ENCODE measurements at places on chromosomes 2 and 18.

- DNase-seq, result no peak
Observed at GRCh38 chr18:65587491-65587890, 163.3 kb upstream of the CDH7 start.

DNA sequence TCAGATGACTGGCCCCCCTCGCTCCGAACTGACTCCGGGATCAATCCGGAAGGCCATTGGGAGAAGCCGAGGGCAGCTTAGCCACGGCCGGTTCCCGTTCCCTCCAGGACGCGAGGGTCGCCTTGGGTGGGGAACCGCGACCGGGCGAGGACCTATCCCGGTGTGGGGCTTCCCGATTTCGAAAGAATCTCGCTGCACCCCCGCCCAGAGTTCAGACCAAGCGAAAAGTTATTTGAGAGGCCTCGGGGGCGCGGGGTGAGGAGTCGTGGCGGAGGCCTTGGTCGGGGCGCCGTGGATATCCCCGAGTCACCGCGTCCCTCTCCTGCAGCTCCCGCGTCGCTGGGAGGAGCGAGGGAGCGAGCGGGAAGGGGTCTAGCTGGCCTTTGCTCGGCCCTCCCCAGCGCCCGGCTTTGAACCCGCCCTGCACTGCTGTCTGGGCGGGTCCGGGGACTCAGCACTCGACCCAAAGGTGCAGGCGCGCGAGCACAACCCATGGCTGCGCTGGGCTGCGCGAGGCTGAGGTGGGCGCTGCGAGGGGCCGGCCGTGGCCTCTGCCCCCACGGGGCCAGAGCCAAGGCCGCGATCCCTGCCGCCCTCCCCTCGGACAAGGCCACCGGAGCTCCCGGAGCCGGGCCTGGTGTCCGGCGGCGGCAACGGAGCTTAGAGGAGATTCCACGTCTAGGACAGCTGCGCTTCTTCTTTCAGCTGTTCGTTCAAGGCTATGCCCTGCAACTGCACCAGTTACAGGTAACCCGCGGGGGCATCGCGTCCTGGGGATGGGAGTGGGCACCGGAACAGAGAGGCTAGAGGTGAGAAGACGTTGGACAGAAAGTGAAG, at the start of gene CYP27A1:
Gene CYP27A1 (plus strand): TSS at position 457 of the 837 bp plus-strand sequence. CDS start 36 bp downstream, at position 493.
- no peak for DNase-seq

- DNase-seq, result no peak
Observed at GRCh38 chr18:52344881-52345280, 4.9 kb downstream of the DCC start.

- DNase-seq, result no peak
Observed at GRCh38 chr2:65320042-65320725, 92.6 kb downstream of the ACTR2 start.

GRCh38 chr18:38695559-38696280, 1130.1 kb upstream of the CELF4 start:
- no peak for DNase-seq

- no peak for DNase-seq
Observed at GRCh38 chr2:120854014-120854620, 118.4 kb downstream of the GLI2 start.

DNA sequence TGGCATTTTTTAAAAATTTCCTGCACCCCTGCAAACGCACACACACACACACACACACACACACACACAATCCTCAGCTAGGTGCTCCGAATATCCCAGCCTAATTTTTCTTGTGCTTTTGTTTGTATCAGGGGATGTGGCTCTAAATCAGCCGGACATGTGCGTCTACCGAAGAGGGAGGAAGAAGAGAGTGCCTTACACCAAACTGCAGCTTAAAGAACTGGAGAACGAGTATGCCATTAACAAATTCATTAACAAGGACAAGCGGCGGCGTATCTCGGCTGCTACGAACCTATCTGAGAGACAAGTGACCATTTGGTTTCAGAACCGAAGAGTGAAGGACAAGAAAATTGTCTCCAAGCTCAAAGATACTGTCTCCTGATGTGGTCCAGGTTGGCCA, 1.8 kb downstream of the HOXD13 start:
- no peak for DNase-seq
